AG04449 (cell line): ENCODE measurements at places on chromosomes 4 and X.

- no peak for DNase-seq
Observed at GRCh38 chr4:25112995-25113380, 47.3 kb downstream of the SEPSECS start.

DNA sequence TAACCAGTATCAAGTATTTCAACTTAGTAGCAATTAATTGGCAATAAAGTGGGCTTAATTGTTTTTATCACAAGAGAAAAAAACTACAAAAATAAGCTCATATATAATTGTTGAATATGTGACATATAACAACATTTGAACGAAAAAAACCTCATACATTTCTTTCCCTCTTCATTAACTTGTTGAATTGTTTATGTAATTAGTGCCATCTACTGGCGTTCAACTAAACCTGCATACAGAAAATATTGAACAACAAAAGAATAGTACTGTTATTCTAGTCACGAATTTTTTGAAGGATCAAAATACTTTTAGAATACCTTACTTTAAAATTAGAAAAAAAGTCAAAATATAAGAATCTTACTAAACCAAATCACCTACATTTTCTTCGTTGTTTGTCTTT is 586.5 kb upstream of the FTHL17 start:
- DNase-seq, result peak; percentile 0

- no peak for DNase-seq
Observed at GRCh38 chr4:147355032-147355656, 125.8 kb upstream of the EDNRA start.

DNA sequence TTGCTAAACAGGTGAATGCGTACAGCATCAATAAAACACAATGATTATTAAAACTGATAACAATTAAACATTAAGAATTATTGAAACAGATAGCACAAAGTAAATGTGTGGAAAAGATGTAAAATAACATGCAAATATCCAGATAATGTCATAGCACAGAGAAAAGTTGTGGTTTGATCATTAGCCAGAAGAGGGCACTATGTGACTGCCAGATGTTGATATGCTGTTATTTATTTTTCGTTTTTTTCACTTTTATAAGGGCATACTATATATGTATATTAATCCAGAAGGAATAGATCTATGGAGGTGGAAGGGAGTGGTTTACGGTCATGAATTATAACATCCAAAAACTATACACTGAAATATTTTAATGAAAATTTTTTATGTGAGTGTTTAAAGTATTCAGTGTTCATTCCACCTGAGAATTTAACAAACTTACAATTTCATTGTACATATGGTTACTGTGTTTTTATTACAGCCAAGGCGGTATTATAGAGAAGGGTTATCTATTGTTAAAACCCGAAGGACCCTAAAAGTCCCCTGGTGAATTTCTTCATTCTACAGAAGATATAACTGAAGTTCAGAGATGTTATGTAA is 211.9 kb upstream of the UGT8 start:
- no peak for DNase-seq

DNA sequence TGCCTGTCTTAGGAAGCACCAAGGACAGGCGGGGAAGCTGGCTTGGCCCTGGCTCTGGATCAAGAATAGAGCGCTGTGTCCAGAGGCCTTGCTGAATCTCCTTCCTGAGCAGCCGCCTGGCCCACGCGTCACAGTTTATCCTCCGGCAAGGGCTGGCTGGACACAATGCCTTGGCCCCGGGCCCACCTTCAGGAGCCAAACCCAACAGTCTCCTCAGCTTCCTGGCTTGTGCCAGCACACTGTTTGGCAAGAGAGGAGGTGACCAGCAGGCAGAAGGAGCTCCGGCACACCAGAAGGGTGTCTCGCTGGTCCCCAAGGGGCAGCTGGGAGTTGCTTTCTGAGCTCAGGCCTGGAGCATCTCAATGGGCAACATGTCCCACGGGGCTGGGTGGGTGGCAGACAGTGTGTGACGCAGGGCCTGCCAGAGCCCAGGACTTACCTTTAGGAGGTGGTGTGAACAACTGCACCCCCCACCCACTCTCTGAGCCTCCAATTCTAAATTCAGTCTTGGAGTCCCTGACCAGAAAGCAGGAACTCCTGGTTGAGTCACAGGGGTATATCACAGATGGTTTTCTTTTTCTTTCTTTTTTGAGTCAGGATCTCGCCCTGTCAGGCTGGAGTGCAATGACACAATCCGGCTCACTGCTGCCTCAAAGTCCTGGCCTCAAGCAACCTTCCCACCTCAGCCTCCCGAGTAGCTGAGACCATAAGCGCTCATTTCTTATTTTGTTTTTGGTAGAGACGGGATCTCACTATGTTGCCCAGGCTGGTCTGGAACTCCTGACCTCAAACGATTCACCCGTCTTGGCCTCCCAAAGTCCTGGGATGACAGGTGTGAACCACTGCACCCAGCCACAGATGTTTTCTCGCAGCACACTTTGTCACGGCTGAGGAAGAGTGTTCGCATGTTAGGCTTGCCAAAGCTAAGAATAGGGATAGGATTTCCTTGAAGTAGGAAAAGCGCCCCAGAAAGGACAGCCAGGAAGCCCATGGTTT is 361.2 kb downstream of the BCOR start:
- no peak for DNase-seq
